ENCODE measurements at places on chromosomes 1 and 21.

- DNase-seq = peak; percentile 76
Observed at GRCh38 chr1:111541721-111542120, 38.3 kb upstream of the ADORA3 start.

DNA sequence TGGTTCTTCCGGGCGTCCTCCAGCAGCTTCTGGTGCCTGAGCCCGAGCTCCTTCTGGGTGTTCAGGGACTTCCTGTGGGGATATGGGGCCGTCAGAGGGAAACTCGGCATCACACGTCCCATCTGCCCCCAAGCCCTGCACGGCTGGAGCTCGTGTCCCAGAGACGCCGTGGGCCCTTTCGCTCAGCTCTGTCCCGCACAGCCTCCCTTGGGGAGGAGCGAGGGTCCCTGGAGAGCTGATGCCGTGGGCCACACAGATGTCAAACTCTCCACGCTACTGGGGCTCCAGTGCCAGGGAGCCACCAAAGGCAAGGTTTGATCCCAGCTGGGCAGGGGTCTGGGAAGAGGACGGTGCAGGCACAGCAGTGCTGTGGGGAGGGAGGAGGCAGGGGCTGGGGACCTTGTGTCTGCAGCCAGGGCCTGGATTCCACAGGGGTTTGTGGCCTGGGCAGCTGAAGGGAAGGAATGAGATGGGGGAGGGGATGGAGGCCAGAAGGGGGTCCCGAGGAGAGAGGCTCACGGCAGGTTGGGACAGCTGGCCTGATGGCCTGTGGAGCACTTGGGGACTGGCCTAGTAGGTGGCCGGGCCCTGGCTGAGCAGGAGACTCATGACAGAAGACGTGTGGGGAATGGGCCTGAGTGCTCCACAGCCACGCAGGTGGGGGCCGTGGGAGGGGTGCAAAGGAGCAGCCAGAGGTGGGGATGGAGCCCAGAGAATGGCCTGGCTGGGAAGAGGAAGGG is 30.4 kb downstream of the CFAP74 start:
- DNase-seq = no peak

GRCh38 chr1:203828002-203828401 is 32.6 kb downstream of the ZBED6 start:
- no peak for DNase-seq

- no peak for DNase-seq
Observed at GRCh38 chr1:46532498-46533178, 18.8 kb downstream of the KNCN start.

GRCh38 chr1:202016022-202016810 is 5.8 kb downstream of the ELF3 start:
- DNase-seq = peak; percentile 38

GRCh38 chr1:154265586-154265985 is 6.8 kb upstream of the HAX1 start:
- no peak for DNase-seq

DNA sequence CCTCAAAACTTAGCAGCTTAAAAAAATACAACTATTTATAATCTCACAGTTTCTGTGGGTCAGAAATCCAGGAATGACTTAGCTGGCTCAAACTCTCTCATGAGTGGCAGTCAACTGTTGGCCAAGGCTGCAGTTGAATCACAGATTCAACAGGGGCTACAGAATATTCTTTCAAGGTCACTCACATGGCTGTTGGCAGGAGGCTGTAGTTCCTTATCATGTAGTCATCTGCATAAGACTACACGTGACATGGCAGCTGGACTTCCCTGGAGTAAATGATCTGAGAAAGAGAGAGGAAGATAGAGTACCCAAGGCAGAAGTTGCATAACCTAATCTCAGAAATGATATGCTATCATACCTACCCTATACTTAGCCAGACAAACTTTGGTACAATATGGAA is 75.2 kb upstream of the TSPAN2 start:
- no peak for DNase-seq

DNA sequence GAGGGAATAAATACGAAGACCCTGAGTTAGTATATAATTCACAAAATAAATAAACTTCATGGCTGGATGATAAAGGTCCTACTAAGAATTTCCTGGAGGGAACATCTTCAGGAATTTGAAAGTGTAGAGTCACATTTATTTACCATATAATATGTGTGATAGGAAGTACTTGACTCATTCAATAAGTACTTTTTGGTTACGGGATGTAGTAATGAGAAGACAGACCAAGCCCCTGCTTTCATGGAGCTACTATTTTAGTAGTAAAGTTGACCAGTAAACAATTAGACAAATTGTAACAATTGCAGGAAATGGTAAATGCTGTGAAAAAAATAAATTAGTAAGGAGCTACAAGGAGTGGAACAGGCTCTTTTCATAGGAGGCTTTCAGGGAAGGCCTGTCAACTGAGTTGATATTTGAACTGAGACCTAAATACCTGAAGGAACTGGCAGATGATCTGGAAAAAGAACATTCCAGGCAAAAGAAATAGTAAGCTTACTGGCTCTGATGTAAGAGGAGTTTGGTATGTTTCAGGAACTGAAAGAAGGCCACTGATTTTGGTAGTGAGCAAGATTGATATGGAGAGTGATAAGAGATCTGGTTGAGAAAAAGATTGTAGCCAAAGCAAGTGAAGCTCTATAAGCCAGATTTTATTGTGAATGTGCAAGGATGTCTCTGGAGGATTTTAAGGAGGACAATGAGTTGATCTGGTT is 36.2 kb downstream of the CAMSAP2 start:
- no peak for DNase-seq

DNA sequence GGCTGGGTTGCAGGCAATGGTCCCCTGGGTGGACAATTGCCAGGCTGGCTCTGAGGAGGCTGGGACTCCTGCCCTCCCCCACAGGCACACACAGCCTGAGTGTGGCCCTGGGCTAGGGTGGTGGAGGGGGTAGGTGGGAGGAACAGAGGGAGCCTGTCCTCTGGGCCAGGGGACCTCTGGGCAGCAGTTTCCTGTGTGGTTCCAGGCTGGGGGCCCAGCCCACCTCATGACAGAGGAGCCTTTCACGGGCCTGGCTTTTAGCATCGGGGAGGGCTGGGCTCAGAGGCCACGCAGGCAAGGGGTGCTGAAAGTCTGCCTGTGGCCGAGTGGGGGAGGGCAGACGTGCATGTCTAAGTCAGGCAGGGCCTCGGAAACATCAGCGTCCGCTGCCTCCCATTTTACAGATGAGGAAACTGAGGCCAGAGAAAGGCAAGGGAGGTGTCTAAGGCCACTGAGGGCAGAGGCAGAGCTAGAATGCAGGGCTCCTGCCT is 7.0 kb downstream of the EXTL1 start:
- DNase-seq = no peak

DNA sequence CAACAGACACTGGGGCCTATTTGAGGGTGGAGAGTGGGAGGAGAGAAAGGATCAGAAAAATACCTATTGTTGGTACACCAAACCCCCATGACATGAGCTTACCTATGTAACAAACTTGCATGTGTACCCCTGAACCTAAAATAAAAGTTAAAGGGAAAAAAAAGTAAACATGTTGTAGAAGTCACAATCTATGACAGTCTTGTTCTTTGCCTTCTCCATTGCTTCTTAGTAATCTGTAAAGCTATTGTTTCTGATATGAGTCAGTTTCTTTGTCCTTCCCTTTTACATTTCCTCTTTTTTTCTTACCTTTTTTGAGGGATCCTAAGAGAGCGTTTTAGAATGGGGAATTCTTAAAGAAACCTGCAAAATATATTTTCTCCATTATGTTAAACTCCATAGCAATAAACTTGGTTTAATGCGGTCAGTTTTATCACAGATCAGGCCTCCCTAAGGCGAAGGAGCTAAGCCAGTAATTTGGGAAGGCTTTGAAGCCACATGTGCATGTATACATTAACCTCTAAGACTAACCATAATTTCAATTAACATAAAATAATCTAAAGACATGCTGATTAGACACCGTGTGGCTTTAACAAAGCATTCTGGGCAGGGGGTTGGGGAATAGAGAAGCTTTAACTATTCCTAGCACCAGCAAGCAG is 77.8 kb upstream of the C1orf105 start:
- peak; percentile 47 for DNase-seq

- DNase-seq = no peak
Observed at GRCh38 chr1:56135864-56136147, 443.6 kb downstream of the PLPP3 start.

GRCh38 chr1:170414989-170415709 is 116.8 kb upstream of the GORAB start:
- no peak for DNase-seq

GRCh38 chr1:92482665-92483609 is 3.8 kb downstream of the GFI1 start:
- no peak for DNase-seq

DNA sequence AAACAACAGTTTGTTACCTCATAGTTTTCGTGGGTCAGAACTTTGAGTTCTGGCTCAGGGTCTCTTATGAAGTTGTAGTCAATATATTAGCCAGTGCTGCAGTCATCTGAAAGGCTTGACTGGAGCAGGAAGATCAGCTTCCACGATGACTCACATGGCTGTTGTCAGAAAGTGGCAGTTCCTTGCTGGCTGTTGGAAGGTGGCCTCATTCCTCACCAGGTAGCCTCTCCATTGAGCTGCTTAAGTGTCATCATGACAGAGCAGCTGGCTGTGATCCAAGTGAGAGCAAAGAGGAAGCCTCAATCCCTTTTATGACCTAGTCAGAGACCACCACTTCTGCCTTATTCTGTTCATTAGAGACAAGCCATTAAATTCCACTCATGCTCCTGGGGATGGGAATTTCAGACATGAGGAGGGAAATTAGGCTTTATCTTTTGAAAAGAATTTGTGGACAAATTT is 5.6 kb downstream of the OSBPL9 start:
- DNase-seq = peak; percentile 91

DNA sequence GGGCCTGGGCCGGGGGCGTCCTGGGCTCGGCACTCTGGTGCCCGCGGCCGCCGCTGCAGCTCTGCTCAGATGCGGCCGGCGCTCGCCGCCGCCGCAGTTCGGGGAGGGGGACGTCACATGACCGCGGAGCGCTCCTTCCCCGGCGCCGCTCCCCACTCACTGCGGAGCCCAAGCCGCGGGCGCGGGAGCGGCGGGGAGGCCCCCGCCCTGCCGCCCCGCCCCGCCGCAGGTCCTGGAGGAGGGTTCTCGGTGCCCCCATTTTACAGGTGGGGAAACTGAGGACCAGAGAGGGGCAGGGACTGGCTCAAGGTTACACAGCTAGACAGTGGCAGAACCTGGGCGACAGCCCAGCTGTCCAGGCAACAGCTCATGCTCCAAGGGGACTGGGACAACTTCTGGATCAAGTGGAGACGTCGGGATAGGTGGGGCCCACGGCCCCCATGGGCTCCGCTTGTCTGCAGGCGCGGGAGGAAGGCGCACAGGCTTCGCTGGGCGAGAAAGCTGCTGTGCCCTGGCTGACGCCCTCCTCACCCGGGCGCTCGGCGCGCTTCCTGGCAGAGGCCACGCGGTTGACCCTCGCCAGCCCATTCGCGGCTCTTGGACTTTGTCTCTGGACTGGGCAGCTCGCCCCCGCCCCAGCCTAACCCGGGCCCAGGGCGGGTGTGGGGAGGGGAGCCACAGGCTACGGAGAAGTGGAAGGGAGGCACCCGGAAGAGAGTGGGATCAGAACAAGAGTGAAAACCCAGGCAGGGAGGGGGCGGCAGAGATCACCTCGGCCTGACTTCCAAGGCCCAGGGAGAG is at the start of gene RAP1GAP:
Gene RAP1GAP (minus strand): TSS at position 100 of the 801 bp plus-strand sequence. CDS start 49,325 bp downstream, outside the sequence.
- DNase-seq = no peak

GRCh38 chr1:30788580-30789387 is 31.2 kb upstream of the LAPTM5 start:
- no peak for DNase-seq

- peak; percentile 61 for DNase-seq
Observed at GRCh38 chr1:119542492-119542946, 35.5 kb downstream of the HSD3B1 start.

GRCh38 chr1:3014050-3014440 is 7.2 kb upstream of the ACTRT2 start:
- DNase-seq = no peak

DNA sequence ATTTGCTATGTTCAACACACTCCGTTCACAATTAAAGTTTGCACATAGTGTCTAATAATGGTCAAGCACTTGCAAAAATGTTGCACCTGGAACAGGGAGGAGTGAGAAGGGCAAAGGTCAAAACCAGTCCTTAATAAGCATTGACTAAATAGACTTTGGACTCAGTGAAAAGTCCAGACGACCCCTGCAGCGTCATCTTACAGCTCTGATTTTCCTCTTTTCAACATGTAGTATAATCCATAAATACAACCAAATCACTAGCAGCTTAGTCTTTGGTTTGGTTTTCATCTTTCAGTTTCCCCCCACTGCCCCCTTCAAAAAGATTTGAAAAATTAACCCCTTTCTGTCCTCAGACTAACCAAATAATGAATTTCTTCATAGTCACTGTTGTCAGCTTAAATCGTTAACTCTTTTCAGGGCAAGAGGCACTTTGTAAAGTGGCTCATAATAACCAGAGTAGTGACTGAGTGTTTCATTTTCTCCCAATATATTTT is 290.3 kb downstream of the PTPRC start:
- DNase-seq = no peak

DNA sequence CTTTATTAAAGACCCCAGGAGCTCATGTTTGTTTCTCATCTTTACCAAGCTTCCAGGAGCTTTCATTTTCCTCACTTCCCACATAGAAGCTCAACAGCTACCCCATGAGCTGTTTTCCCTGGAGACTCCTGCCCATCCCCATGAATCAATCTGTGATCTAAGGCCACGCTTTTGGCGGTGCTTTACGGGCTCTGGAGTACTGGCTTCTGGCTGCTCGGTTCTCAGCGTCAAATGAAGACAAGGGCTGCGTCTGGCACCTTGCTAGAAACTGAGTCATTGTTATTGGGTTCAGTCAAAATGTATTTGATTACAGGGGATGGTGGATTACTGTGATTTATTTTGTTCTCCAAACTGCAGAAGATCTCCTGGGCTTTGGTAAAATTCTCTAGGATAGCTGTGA is 39.9 kb downstream of the ACP6 start:
- DNase-seq = no peak

DNA sequence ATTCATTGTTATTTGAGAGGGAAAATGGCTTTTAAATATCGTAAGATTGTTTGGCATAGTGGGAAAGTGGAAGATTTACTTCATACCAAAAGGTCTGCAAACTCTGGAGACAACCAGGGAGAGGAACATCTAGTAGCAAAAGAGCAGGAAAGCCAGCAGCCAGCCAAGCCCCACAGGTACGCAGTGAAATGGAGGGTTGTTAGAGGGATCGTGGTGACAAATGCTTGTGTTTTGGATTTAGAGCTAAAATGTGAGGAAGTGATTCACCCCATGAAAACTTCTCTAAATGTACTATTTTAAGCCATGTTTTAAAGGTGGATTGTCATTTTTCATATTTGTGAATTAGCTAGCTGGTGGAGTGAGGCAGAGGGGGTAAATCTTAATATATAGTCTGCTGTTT is 69.3 kb downstream of the RPS6KC1 start:
- DNase-seq = no peak

DNA sequence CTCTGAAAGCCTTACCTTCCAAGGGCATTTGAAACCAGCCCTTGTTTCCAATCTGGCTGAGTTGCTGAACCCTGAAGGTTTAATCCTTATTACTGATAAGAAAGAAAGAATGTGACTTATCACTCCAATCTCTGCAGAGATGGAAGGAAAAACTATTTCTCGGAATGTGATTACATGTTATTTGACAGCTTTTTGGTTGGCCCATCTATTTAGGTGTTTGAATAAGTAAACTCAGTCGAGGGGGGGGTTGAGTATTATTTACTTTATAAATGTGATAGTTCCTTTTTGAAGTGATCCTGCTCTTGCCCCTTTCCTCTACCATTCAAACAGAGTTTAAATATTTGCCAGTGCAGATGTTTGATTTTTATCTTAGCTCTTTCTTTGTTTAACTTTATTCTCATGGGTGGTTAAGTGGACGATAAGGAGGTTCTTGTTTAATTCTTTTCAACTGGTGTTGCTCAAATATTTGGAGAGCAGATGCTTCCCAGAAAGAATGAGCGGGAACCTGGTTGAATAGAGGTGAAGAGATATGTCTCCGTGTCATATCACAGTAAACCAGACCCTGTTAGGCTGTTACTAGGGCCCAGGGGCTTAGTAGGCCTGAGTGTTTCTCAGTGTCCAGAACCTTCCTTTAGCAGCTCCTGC is 126.1 kb downstream of the CACHD1 start:
- DNase-seq = no peak
